ENCODE measurements at places on chromosomes 5 and 9.

DNA sequence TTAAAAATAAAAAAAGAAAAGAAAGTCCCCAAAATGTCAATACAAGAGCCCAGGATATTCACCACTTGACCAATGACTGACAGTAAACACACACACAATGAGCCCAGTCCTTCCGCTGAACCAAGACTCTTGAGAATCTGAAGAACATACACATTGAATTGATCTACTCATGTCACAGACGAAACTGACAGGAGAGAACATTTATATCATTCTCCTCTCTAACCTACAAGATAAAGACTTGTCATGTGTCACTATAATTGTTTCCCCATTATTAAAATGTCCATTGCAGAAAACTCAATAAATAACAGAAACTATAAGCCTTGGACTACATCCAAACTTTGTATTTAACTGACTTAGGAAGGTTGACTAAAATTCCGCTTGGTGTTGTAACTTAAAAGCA is 296.7 kb downstream of the EPB41L4A start:
- no peak overlapping the region for H3K27ac ChIP-seq
- H3K27me3 ChIP-seq: no peaks in the 10 kb centered on the region
- H3K36me3 ChIP-seq: no peaks in the 10 kb centered on the region

- H3K36me3 ChIP-seq: no peaks in the 10 kb centered on the region
- H3K4me1 ChIP-seq: no peaks in the 10 kb centered on the region
- no peak overlapping the region for H3K4me3 ChIP-seq
- no peak for DNase-seq
These were observed 47.3 kb downstream of the TGFBI start for GRCh38 chr5:136076067-136076466.

DNA sequence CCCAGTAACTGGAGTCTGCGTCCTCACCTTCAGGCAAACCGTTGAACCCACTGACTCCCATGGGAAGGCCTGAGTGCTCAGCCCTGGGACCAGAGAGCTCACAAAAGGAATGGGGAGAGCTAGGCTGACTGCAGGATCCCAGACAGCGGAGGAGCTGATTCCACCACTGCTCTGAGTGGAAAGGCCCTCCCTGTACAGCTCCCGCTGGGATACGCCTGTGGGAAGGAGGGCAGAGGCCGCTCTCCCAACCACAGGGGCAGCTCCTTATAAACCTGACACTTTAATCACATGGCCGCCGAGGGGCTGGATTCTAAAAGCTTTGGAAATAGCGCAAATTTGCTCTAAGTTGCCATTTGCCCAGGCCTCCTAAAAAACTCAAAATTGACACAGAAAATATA is 37.1 kb downstream of the DBH start:
- no peak overlapping the region for H3K27ac ChIP-seq
- H3K4me1 ChIP-seq: no peaks in the 10 kb centered on the region
- H3K4me3 ChIP-seq: no peak overlapping the region
- no peak for DNase-seq
- no peaks in the 10 kb centered on the region for H3K27me3 ChIP-seq
- H3K36me3 ChIP-seq: no peaks in the 10 kb centered on the region

DNA sequence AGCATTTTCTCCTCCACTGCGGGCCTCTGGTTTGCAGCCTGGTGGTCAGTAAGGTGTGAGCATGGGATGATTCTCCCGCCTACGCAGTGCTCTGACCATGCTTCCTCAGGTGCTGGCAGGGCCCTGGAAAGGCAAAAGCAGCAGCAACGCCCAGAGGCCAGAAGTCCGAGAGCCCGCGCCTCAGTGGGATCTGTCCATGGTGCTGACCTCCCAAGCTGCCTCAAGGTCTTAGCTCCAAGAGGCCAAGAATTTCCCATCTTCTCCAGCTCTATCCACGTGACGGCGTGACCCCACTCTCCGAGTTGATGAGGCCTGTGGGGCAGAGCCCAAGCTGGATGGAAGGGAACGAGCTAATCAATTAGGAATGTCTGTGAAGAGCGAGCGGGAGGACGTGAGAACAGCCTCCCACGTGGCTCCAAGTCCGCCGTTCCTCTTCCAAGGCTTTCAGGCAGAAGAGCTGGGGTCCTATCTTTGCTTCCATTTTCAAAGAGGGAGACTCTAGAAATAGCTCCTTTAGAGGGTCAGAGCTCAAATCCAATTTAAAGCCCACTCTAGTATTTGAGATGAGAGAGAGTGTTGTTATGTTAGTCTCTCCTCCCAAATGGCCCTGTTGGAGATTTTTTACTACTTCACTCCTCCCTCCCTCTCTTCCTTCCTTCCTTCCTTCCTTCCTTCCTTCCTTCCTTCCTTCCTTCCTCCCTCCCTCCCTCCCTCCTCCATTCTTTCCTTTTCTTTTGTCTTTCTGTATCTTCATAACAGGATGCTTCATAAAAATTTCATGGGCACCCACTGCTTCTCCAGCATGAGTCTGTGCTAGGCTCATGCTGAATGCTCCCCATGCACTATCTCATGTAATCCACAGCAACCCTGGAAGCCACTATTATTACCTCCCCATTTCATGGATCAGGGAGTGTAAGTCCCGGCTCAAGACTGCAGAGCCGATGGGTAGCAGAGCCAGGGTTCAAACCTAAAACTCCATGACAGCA is 69.3 kb downstream of the OLFM1 start:
- DNase-seq: no peak
- H3K36me3 ChIP-seq: no peaks in the 10 kb centered on the region
- peaks cover 3% of the 10 kb centered on the region for H3K27me3 ChIP-seq
- H3K27ac ChIP-seq: no peak overlapping the region
- no peak overlapping the region for H3K4me3 ChIP-seq

DNA sequence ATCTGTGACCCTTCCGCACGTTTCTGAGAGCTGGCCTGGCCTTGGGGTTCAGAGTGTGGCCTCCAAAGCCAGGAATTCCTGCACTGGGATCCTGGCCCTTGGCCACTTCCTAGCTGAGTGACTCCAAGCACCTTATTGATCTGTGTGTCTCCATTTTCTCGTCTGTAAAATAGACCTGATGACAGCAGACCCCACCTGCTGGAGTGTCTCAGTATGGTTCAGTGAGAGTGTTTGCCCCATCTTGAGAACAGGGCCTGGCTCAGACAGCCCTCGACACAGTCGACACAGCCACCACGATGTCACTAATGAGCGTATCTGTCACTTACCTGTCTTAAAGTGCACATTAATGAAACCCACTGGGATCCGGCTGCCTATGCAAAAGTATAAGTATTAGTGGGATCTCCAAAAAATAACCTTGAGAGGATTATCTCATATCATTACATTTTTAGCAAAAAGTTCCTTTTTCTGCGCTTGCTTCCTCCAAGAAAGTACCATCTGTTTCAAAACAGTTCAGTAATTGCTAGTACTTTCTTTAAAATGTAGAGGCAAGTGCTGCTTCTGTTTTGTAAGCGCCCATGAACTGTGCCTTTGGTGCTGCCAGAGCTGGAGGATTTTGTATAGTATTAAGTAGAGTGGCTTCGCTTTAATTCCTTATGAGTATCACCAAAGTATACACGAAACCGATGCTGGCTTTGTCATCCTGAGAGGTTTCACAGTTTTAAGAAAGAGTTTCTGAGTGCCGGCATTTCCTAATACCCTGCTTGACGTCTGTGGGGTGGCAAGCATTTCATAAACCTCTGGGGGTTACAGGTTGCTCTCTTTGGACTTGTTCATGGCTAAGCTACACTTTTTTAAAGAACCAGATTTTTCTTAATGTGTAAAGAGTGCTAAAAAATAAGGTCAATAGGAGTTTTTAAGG is 31.7 kb downstream of the UBE2QL1 start:
- no peak overlapping the region for H3K4me3 ChIP-seq
- H3K27ac ChIP-seq: no peak overlapping the region
- no peak for DNase-seq
- H3K27me3 ChIP-seq: peaks cover under 1% of the 10 kb centered on the region

DNA sequence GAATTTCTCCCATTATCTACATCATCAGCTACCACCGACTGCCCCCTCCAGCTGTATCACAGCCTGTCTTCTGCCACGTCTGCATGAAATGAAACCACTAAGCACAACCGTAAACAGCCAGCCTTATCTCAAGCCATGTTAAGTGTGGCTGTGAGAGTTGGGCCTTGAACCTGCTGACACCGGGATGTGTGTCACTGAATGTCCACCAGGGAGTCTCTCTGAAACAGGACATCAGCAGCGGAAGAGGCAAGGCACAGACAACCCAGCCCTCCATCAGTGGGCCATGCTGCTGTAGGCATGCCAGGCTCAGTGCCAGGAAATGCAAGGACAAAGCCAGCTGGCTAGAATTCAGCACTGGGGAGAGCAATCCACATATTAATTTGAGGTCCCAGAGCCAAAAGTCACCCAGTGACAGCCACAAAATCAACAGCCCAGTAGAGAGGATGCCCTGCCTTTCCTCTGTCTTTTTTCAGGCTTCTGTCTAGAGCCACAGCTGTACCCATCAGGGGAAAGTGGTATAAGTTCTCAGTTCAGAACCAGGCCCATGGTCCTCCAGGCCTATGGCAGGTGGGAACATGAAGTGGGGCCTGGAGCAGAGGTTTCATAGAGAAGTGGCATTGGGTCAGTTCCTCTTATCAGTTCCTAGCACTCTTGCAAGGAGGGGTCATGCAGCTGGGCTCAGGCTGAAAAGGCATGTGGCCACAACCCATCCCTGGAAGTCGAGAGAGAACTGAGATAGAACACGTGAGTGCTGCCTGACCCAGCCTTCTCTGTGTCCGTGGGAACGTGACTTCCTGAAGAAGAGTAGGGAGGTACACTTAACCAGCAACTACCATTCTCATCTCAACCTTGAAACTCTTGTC is 199.4 kb downstream of the ESM1 start:
- no peaks in the 10 kb centered on the region for H3K4me1 ChIP-seq
- H3K27ac ChIP-seq: no peak overlapping the region
- no peaks in the 10 kb centered on the region for H3K36me3 ChIP-seq
- no peak overlapping the region for H3K4me3 ChIP-seq
- DNase-seq: no peak

All from Panc1 (cell line).